ENCODE measurements at places on chromosomes 2 and 18.

GRCh38 chr2:102929721-102930120 lies 167.9 kb downstream of the TMEM182 start:
- no peak for DNase-seq

DNA sequence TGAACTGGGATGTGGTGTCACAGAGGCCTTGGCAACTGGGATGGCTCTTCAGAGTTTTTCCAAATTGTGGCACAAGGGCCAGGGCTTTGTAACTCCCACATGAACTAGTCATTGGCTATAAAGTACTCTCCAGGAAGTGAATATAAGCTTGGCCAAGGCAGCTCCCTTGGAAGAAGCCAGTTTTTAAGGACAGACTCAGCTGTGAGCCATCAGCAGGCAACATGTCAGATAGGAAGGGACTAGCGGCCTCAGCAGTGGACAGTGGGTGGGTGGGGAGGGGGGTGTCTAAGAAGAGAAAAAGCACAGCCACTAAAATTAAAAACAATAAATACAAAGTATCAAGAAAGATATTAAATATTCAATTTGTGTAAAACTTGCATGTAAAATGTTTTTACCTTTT lies 691.1 kb upstream of the PIK3C3 start:
- no peak for DNase-seq

GRCh38 chr18:60466677-60467076 lies 94.1 kb upstream of the MC4R start:
- no peak for DNase-seq

GRCh38 chr2:106847366-106847765 lies 38.6 kb downstream of the ST6GAL2 start:
- no peak for DNase-seq

- DNase-seq, result no peak
Measured at GRCh38 chr18:74217476-74218143, 69.3 kb downstream of the TIMM21 start.

GRCh38 chr18:3281456-3282400 lies 19.8 kb downstream of the MYL12B start:
- DNase-seq, result no peak

DNA sequence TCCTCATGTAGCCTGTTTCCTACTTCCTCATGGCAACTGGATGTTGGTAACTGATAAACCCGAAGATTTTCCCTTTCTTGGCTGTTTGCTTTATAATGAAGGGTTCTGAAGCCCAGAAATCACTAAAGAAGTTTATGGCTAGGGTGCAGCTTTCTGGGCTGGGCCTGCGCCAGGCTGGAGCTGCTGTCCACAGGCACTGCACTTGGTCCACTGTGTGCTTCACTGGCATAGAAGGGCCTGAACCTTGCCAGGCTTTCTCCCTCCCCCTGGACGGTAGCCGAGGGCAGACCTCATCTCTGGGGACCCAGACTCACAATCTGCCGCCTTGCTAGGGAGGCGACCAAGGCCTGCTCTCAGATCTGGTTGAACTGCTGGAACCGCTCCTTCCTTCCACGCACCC lies 133.3 kb upstream of the SPRED2 start:
- no peak for DNase-seq

- DNase-seq, result no peak
Measured at GRCh38 chr2:234989183-234989701, 37.4 kb downstream of the SH3BP4 start.

DNA sequence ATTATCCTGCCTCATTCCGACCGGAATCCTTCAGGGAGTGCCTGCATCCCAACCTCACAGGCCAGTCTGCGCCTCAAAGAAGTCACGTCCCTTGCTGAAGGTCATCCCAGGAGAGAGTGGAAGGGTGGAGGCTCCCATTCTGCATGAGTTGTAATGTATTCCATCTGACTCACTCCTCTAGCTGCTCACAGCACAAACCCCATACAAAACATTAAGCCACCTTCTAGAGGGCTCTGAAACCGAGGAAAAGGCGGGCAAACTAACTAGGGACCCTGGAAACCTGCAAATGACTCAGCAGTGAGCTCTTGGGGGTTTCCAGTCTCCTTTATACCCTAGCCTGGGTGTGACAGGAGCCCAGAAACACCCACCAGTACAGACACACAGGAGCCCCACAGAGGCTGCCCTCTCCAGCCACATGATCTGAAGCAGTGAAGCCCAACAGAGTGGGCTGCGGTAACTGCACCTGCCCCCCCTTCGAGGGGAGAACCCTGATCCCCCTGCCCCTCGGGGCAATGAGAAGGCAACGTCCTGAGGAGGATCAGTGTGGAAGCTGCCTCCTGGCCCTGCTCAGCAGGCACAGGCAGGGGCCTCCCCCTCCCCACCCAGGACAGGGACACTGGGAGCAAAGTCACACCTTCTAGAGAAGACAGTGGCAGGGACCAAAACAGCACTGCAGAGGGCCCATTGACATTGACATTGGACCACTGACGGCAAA lies 69.3 kb upstream of the SNTG2 start:
- no peak for DNase-seq

GRCh38 chr2:227188292-227188691 lies 23.9 kb downstream of the COL4A3 start:
- no peak for DNase-seq

DNA sequence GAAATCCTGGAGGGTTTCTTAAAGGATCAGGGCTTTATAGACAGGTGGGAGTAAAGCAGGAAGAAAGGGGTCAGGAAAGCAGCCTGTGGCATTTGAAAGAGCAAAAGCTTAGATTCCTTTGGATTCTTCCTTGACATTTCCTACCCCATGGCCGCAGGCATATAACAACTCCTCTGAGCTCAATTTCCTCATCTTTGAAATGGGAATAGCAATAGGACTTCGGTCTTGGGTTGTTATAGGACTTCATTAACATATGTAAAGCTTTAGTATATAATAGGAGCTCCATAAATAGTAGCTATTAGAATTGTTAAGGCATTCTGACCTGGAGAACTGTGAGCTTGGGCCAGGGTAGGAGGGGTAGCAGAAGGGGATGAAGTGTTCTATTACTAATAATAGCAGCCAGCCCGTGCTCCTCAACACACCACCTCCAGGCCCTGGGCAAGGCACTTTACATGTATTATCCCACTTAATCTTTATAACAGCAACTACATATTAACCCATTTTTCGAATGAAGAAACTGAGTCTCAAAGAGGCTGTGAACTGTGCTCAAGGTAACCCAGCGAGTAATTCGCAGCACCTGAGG lies 10.6 kb downstream of the ZFP36L2 start:
- DNase-seq, result no peak

GRCh38 chr2:28129955-28130695 lies 239.6 kb downstream of the BABAM2 start:
- no peak for DNase-seq

- no peak for DNase-seq
Measured at GRCh38 chr2:184137955-184138354, 460.4 kb upstream of the ZNF804A start.

GRCh38 chr2:112776113-112776512 lies 8.2 kb downstream of the IL1A start:
- DNase-seq, result no peak

- DNase-seq, result no peak
Measured at GRCh38 chr2:182618672-182619079, 97.4 kb upstream of the DNAJC10 start.

- no peak for DNase-seq
Measured at GRCh38 chr2:58669998-58670397, 428.9 kb upstream of the FANCL start.

DNA sequence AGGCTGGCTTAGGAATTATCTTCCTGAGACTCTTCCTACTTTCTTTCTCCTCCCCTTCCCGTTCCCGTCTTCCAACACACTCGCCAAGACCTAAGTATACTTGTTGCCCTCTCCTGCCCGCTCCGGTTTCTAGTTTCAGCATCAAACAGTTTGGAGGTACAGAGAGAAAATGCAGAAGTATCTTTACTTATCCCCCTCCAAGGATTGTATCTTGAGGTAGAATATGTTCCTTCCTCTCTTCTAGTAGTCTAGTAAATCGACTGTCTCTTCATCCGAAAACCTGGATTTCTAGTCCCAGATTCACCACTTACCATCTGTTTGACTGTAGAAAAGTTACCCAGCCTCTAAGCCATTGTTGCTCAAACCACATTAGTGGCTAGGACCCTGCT lies 755 bp downstream of the EIF4E2 start:
- no peak for DNase-seq

GRCh38 chr2:105790461-105791149 lies 45.9 kb downstream of the NCK2 start:
- DNase-seq, result no peak

DNA sequence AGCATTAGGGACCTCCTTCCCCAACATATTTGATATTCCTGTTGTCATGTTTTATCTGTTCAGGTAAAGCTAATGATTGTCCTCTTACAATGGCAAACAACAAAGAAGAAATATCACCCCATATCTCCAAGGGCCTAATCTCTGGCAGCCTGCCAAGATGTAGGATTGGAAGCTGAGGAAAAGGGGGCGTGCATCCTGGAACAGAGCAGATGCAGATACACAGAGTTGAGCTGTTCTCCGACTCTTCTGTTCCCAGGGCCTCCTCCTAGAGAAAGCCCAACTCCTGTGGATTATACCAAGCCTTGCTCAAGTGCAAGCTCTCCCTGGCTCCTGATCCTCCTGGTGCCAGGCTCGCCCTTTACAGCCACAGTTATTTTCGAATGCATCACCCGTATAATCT lies 35.2 kb upstream of the CD207 start:
- DNase-seq, result no peak

GRCh38 chr2:174340400-174341292 lies 5.9 kb downstream of the SP9 start:
- peak; percentile 22 for DNase-seq

GRCh38 chr18:47594621-47595086 lies 335.8 kb downstream of the SMAD2 start:
- DNase-seq, result no peak

DNA sequence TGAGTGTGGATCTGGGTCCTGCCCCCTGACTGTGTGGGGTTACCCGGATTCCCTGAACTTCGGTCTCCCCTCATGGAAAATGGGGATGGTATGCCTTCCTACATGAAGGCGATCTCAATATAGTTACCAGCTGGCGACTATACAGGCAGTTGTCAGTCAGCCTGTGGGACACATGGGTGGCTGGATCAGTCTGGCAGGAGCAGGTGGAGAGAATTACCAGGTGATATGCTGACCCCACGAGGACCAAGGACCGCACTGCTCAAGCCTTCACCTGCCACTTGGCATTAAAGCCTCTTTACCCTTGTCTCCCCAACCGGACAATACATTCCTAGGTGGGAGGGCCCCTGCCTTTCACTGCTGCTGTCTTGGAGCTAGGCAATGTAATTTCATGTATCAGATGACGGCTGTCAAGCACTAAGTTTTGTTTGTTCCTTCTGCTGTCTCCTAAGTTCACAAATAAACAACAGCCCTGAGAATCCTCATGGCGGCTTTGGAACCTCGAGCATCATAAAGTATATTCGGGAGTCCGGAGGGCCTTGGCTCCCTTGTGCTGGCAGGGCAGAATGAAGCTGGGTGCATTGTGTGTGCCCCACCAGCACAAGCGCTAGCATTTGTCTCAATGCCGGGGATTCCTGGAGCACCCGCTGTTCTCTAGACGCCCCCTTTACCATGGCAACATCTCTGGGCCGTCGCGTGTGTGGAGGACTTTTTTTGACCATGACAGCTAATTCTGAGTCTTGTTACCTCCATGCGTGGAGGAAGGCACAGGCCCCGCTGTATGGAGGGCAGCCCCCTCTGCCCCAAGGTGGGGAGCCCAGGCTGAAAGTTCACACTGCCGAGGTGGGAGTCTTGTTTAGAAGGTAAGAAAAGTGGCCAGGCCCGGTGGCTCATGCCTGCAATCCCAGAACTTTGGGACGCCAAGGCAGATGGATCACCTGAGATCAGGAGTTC lies 48.6 kb downstream of the PDCL3 start:
- DNase-seq, result no peak

Data from activated T-cell treated with anti-CD3 and anti-CD28 coated beads, Interleukin-2, amount 50 U/mL, for 72 hours (primary cell).